ENCODE measurements at places on chromosomes 12 and 14.

DNA sequence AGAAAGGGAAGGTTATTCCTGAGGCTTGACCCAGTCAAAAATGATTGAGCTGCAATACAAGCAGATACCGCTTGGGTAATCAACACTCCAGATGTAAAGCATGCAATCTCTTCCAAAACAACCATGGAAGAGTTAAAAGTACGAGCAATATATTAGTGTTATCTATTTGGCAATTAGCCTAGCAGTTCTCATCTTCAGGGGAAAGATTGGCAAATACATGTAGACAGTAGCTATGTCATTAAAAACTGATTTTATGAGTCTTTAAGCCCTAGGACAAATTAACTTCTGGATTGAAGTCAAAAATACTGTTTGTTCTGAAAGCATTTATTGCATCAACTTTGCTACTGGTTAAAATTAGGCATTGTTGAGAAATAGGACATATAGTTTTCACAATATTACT, 9.3 kb upstream of the GYS2 start:
- DNase-seq = no peak

DNA sequence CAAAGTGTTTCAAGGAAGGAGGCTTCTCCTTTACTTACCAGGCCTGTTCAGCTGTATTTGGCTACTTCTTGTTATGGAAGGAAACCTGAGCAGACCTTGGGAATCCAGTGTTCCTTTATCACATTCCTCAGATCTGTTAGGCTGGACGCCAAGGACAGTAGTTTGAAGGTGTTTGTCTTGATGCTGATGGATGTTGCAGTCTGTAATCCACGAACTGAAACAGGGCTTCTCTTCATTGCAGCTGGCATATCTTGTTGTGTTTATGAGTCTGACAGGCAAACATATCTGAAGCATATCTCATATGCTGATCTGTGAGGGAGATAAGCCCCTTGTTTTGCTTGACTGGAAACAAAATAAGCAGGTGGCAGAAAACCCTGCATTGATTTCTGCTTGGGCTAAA, 904.3 kb downstream of the NRXN3 start:
- no peak for DNase-seq

GRCh38 chr14:77011245-77011644, 17.3 kb downstream of the IRF2BPL start:
- DNase-seq = no peak

- DNase-seq = no peak
Observed at GRCh38 chr14:101292448-101292847, 268.8 kb upstream of the DIO3 start.

- DNase-seq = no peak
Observed at GRCh38 chr14:71475916-71476315, 456.3 kb upstream of the RGS6 start.

DNA sequence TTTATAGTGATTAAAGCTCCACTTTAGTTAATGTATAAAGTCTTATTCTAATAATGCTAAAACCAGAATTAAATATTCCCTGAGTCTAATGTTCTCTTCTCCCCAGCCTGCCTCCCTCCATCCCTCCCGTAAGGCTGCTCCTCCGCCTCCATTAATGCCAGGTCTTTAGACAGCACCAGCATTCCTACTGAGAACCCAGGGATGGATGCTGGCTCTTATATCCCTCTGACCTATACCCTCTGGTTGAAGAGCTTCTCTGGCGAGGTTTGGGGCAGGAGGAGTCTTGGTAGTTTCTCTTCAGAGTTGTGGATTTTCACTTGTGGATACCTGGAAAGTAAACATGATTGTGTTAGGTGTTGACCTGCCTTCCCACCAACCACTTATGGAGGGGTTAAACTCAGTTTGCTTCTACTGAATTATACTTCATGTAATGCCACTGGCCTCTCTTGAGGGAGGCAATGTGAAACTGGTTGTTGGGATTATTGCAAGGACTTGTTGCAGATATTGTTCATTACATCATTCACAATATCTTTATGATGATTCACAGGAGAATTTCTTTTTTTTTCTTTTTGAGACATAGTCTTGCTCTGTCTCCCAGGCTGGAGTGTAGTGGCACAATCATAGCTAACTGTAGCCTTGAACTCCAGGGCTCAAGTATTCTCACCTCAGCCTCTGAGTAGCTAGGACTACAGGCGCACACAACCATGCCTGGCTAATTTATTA, 11.1 kb upstream of the SMAGP start:
- no peak for DNase-seq

DNA sequence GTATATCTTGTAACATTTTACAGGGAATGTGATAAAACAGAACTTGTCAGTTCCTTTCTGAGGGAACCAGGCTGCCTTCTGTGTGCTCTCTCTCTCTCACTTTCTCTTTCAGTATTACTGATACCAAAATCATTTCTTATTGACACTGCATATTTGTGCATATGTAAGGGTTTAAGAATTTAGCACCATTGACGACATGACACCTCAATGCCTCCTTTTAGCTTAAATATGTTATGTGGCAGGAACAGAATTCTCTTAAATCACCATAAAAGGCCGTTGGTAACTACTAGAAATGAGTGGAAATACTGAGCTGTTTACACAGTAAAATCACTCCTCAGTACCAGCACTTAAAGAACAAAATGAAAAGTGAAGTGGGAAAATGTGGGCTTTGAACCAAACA, 457.7 kb upstream of the SYT1 start:
- DNase-seq = no peak

DNA sequence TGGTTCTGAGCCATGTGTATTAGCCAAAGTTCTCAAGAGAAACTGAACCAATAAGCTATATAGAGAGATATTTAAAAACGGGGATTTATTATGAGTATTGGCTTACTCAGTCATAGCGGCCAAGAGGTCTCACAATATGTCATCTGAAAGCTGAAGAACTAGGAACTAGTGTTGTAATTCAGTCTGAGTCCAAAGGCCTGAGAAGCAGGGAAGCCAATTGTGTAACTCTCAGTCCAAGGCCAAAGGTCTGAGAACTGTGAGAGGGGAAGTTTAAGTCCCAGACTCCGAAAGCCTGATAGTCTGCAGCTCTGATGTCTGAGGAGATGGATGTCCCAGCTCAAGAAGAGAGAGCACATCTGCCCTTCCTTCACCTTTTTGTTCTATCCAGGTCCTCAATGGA, 344.8 kb upstream of the USP15 start:
- DNase-seq = no peak

DNA sequence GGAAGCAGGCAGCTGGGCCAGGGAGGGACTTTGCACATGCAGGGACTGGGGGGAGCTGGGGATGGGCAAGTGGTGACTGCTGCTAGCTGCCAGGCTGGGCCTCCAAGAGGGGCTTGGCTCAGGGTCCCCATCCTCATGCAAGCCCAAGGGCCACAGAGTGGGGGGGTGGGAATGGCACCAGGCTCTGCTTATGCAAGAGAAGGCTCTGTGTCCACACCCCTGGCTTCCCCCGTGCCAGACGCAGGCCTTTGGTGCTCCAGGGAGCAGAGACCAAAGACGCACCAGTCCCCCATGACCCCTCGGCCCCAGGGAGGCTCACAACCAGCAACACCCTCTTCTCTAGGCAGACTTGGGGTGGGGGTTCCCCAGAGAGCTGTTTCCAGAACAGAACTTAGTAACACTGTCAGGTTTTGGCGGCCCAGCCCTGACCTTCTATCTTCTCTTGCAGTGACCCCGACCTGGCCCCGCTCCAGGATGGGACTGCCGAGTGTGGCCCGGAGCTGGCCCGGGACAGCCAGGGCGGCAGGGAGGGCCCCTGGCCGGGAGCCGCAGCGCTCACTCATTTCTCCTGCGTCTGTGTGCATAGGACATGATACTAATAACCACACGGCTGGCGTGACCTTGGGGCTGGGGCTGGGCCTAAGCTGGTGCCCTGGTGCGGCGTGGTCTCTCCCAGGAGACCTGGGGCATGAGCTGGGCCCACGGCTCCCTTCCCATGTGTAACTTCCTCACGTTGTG, 14.3 kb downstream of the XRCC3 start:
- DNase-seq = no peak

DNA sequence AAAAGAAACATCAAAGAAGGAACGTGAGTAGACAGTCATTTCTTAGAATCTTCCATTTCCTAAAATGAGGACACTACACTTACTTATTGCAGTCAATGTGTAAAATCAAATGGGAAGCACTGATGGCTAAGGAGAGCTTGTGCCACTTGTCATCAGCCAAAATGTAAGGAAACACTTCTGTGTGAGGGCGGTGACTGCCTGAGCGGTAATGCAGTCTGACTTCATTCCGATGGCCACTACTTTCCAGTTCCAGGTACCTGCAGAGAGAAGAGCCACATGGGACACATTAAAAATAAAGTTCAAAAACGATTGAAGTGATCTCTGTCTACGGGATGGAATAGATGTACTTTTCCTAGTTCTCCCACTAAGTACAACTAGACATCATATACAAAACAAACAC, 96.3 kb downstream of the NELL2 start:
- no peak for DNase-seq

GRCh38 chr14:103095210-103095778, 769 bp downstream of the EXOC3L4 start:
- DNase-seq = no peak
